ENCODE measurements at places on chromosomes 6 and 20.

GRCh38 chr6:130206479-130206878 lies 16.3 kb downstream of the SAMD3 start:
- H3K4me1 ChIP-seq, result peaks cover 23% of the 10 kb centered on the region
- H3K27me3 ChIP-seq, result no peaks in the 10 kb centered on the region
- no peak for DNase-seq
- H3K36me3 ChIP-seq, result peaks cover 21% of the 10 kb centered on the region

- H3K4me3 ChIP-seq, result no peak overlapping the region
- no peaks in the 10 kb centered on the region for H3K27me3 ChIP-seq
- H3K4me1 ChIP-seq, result no peaks in the 10 kb centered on the region
- no peak for DNase-seq
- H3K27ac ChIP-seq, result no peak overlapping the region
Measured at GRCh38 chr6:108728826-108729225, 119.4 kb upstream of the ARMC2 start.

- no peaks in the 10 kb centered on the region for H3K27me3 ChIP-seq
- H3K36me3 ChIP-seq, result peaks cover 5% of the 10 kb centered on the region
- H3K4me1 ChIP-seq, result no peaks in the 10 kb centered on the region
- DNase-seq, result no peak
Measured at GRCh38 chr6:109826551-109826950, 135.5 kb downstream of the FIG4 start.

GRCh38 chr20:44479643-44480042 lies 4.0 kb downstream of the TTPAL start:
- H3K4me1 ChIP-seq, result peaks cover 19% of the 10 kb centered on the region
- no peak overlapping the region for H3K4me3 ChIP-seq
- no peaks in the 10 kb centered on the region for H3K27me3 ChIP-seq
- H3K27ac ChIP-seq, result no peak overlapping the region
- DNase-seq, result no peak

GRCh38 chr20:32505723-32506473 lies 79.2 kb downstream of the NOL4L start:
- peaks cover 34% of the 10 kb centered on the region for H3K4me1 ChIP-seq
- peaks cover 15% of the 10 kb centered on the region for H3K36me3 ChIP-seq
- no peaks in the 10 kb centered on the region for H3K27me3 ChIP-seq
- H3K4me3 ChIP-seq, result no peak overlapping the region
- H3K27ac ChIP-seq, result peak overlapping the region; percentile 11
- no peak for DNase-seq

Data from CD4-positive, CD25-positive, alpha-beta regulatory T cell (primary cell).